ENCODE measurements at places on chromosomes 1 and 21. TPM values are rescaled to one million over a fixed set of nuclear protein-coding genes. Genes with fewer than 3 reads are reported as not detected.
A peak's percentile ranks its signal among the peaks of the same experiment; 100 is the strongest.

Gene DPT
- not detected for total RNA-seq

- DNase-seq, result peak; percentile 26
Measured at GRCh38 chr1:27658951-27659496, 13.0 kb downstream of the IFI6 start.

DNA sequence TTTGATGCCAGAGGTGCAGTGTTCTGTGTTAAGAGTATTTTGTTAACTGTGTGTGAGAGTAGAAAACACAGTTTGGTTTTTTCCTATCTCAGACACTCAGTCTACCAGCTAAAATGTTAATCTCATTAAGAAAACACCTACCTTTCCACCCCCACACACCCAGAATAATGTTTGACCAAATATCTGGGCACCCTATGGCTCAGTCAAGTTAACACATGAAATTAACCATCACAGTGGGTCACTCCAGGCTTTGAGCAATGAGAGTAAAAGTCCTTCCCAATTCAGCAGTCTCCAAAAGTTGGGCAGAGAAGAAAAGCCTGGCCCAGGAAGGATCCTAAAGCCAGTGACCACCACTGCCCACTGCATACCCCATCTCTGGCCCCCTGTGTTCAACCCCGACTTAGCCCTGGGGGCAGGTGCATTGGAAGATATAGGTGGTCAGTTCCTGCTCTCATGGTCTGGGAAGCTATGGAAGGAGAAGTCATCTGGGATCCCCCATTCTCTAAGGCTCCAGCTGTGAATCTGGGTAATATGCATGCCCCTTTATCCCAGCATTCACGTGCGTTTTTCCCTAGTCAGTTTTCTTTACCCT, 50.2 kb upstream of the CSF3R start:
- no peak for DNase-seq

DNA sequence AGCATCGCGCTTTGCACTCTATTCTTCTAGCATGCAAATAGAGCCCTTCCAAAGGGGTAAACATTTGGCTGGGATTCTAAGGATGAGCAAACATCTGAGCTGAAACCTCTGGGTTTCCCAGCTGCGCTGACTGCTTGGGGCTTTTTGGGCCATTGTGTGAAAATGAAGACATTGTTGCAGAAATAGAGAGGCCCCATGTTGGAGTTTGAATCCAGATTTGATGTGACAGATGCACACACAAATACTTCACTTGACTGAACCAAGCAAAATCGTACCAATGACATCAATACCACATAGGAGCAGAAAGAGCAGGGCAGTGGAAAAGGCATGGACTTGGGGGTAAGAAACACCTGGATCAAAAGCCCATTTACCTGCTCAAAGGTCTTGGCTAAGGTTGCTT, 144.6 kb upstream of the HMGB4 start:
- no peak for DNase-seq

Gene SLC9A1
- total RNA-seq, result 27.2 TPM

GRCh38 chr1:185237661-185238060, 79.4 kb downstream of the IVNS1ABP start:
- no peak for DNase-seq

GRCh38 chr21:33414068-33414467, 10.9 kb downstream of the IFNGR2 start:
- DNase-seq, result no peak

- DNase-seq, result no peak
Measured at GRCh38 chr1:229028987-229029878, 241.7 kb upstream of the RAB4A start.

GRCh38 chr1:117618450-117619122, 12.7 kb downstream of the TENT5C start:
- DNase-seq, result no peak

Gene PDPN
- total RNA-seq, result not detected

Gene LAD1
- not detected for total RNA-seq

- DNase-seq, result no peak
Measured at GRCh38 chr1:68168545-68169171, 63.7 kb downstream of the WLS start.

Gene SOD1
- 284 TPM for total RNA-seq

Gene DENND2D
- total RNA-seq, result 139 TPM

GRCh38 chr21:36461918-36462486, 17.9 kb downstream of the CLDN14 start:
- no peak for DNase-seq

DNA sequence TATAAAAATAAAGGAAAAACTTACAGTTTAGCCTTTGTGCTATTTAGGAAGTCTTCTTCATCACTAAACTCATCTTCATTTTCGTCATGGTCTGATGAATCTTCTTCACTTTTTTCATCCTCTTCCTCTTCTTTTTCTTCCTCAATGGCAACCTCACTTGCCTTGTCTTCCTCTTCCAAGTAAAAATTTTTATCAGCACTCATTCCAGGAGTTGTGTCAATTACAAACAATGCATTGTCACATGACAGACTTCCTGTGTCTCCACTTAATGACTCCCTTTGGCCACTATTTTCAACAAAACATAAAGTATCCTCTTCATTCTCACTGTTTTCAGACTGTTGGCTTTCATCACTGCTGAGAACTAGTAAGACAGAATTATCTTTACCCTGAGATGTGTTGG, 2.8 kb downstream of the DNTTIP2 start:
- DNase-seq, result no peak

GRCh38 chr1:199742547-199742946, 285.0 kb upstream of the NR5A2 start:
- no peak for DNase-seq

- no peak for DNase-seq
Measured at GRCh38 chr1:32894681-32895080, 6.5 kb downstream of the TMEM54 start.

Gene SLC35A3
- total RNA-seq, result 15.9 TPM

DNA sequence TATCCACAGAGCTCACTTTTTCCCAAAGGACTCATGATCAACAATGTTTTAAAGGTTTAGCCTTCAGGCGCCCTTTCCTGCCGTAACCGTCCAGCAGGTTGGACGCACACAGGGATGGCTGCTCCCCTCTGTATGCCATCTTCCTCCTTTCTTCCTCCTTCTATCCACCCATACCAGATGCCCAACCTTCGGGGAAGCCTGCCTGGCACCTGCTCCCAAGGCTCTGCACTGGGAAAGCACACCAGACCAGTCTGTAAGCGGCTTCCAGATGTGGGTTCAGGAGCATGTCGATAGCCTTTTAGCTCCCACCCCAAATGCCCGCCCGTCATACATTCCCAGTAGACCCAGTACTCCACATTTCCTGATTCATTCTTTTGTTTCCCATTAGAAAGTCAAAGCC, 52.9 kb downstream of the STUM start:
- no peak for DNase-seq

- DNase-seq, result no peak
Measured at GRCh38 chr1:6330410-6330911, 63.1 kb downstream of the ACOT7 start.

Gene ABCA4
- not detected for total RNA-seq

Gene PTGFR
- not detected for total RNA-seq

- no peak for DNase-seq
Measured at GRCh38 chr1:51247022-51247421, 10.9 kb downstream of the RNF11 start.

Gene NBPF1
- 6.1 TPM for total RNA-seq
